ENCODE measurements at places on chromosomes 3 and 15. TPM values are rescaled to one million over a fixed set of nuclear protein-coding genes. Genes with fewer than 3 reads are reported as not detected.

SMAD6 gene
- total RNA-seq: 92.1 TPM

ZMAT3 gene
- 22.3 TPM for total RNA-seq

FOXL2 gene
- total RNA-seq: 0.08 TPM

CLDN18 gene
- total RNA-seq: not detected

OXSR1 gene
- total RNA-seq: 24.5 TPM

FBXW12 gene
- not detected for total RNA-seq

SETMAR gene
- 16.7 TPM for total RNA-seq

CIDEC gene
- total RNA-seq: not detected

GOLGA6D gene
- not detected for total RNA-seq

Measured in smooth muscle cell of the coronary artery (primary cell).